ENCODE measurements at places on chromosomes 4 and X.

DNA sequence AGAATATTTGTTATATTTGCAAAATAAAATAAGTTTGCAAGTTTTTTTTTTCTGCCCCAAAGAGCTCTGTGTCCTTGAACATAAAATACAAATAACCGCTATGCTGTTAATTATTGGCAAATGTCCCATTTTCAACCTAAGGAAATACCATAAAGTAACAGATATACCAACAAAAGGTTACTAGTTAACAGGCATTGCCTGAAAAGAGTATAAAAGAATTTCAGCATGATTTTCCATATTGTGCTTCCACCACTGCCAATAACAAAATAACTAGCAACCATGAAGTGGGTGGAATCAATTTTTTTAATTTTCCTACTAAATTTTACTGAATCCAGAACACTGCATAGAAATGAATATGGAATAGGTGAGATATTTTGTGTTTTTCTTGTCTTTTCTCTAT, at the start of gene AFP:
Gene AFP (plus strand): TSS at position 238 of the 400 bp plus-strand sequence. CDS start 42 bp downstream, at position 280.
- DNase-seq: no peak

DNA sequence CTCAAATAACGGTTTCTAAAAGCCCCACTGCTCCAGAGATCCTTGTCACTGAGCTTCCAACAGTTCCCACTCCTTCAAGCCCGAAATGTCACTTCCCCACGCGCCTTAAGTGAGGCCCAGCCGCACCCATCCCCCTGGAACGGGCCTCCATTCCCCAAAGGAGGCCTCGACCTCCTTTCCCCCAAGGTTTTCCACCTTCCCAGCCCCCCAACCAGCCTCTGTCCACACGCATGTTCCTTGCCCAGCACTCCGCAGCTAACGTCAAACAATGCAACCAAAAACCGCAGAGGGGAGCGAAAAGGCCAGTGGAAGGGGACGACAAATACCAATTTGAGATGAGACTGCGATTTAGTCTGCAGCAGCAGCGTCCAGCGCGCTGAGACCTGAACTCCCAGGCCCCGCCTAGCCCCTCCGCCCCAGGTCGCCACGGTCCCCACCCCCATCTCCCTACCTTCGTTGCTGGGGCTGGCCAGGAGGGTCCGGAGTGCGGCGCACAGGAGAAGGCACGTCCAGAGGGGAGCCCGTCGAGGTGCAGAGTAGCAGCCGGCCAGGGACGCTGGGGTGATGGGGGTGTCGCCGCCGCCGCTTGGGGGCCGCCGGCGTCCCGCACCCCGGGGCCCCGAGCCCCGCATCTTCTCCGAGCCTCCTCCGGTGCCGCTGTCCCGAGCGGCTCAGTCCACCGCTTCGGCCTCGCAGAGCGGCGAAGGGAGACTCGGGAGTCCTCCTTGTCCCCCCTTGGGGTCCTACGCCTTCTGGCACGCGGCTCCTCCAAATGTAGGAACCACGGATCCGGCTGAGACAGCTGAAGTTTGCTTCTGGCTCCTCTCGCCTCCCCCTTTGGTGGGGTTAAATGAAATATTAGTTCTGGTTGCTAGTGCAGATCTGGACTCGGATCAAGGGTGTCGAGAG, 924 bp downstream of the EPHA5 start:
- no peak for DNase-seq

DNA sequence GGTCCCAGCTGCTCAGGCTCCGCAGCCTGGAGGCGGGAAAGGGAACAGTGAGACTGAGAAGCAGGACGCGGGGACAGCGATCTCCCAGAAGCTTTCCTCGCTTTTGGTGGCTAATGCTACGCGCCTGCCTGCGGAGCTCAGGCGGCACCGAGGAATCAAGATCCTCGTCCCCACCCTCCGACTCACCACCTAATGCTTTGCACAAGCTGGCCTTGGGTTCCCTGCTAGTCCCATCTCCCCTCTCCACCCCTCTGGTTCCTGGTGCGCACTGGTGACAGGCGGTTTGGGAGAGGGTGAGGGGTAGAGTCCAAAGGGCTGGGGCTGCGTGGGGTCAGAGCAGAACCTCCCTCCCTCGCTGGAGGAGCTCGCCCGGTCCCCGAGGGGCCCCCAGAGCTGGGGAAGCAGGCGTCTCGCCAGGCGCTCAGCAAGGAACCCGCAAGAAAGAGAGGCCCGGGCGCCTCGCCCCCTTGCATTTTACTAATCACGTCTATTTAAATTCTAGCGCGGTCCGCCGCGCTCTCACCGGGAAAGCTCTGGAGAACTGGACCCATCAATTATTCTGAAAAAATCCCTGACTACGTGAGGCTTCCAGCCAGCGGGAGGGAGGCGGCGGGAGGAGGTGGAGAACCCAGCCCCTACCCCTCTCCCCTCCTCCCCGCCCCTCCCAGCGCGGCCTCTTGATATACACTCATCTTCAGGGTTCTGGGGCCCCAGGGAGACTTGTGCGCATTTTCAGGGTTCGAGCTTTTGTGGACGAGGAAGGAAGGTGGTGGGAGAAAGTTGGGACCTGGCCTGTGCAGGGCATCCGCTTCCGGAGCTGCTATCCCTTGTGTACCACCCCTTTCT, 9.1 kb downstream of the POU4F2 start:
- no peak for DNase-seq

- no peak for DNase-seq
Measured at GRCh38 chr4:78616046-78616498, 64.5 kb downstream of the ANXA3 start.

DNA sequence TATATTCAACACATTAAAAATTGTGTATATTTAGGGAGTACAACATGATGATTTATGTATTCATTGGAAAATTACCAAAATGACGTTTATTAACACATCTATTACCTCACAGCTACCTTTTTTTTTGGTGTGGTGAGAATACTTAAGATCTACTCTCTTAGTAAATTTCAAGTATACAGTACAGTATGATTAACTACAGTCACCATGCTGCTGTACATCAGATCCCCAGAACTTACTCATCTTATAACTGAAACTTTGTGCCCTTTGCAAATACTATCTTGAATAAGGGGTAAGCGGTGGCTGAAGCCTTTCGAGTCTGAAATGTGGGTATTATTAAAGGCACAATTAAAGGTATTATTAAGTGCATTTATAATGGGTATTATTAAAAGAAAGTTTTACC, 976 bp downstream of the PHKA1 start:
- no peak for DNase-seq

GRCh38 chr4:103996637-103997036, 276.9 kb upstream of the TACR3 start:
- DNase-seq: no peak

DNA sequence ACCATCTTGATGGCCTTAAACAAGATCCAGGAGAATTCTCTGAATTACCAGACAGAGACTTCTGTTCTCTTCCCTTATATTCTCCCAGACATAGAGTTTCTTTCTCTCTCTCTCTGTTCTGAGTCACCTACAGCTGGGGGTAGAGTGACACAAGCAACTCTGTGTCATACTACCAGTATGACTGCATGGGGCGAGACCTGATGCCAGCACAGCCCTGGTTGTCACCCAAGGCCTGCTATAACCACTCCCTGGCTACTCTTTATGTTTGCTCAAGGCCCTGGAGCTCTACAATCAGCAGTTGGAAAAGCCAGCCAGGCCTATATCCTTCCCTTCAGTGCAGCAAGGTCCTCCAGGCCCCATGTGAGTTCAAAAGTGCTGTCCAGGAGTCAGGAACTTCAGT, 114.2 kb upstream of the TENT5D start:
- DNase-seq: no peak
